ENCODE measurements at places on chromosomes 7 and 10.

GRCh38 chr10:129883626-129884397 lies 80.3 kb downstream of the EBF3 start:
- DNase-seq: no peak

GRCh38 chr7:142587578-142588191 lies 161.6 kb upstream of the PRSS1 start:
- peak; percentile 82 for DNase-seq

- DNase-seq: no peak
Observed at GRCh38 chr7:3917436-3917835, 616.4 kb downstream of the SDK1 start.

DNA sequence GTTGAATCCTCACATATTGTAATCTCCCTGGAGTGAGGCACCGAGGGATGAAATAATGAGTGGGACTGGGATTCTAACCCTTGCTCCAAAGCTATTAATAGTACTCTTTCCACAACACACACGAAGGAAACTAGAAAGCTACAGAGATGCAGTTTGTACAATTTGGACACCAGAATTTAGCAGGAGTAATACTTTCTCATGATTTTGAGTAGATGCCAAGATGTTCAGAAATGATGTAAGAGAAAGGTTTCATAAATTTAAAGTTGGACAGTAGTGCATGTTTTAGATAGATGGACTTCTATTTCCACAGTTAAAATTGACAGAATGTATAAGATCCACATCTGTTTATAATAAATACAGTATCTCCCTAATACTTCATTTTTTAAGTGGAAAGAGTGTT lies 46.5 kb downstream of the PRR15 start:
- no peak for DNase-seq

DNA sequence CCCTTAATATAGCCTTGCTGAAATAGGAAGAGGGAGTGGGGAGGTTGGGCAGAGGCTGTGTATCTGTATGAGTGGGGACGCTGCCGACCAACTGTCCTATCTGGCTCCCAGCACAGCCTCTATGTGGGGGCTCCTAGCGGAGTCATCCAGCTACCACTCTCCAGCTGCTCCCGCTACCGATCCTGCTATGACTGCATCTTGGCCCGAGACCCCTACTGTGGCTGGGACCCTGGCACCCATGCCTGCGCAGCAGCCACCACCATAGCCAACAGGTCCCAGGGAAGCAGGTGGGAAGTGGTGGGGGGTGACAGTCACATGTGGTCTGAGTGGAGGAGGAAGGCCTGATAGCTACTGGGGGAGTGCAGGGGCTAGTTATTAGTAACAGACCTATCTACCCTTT lies 6.6 kb downstream of the MRPL43 start:
- DNase-seq: no peak

DNA sequence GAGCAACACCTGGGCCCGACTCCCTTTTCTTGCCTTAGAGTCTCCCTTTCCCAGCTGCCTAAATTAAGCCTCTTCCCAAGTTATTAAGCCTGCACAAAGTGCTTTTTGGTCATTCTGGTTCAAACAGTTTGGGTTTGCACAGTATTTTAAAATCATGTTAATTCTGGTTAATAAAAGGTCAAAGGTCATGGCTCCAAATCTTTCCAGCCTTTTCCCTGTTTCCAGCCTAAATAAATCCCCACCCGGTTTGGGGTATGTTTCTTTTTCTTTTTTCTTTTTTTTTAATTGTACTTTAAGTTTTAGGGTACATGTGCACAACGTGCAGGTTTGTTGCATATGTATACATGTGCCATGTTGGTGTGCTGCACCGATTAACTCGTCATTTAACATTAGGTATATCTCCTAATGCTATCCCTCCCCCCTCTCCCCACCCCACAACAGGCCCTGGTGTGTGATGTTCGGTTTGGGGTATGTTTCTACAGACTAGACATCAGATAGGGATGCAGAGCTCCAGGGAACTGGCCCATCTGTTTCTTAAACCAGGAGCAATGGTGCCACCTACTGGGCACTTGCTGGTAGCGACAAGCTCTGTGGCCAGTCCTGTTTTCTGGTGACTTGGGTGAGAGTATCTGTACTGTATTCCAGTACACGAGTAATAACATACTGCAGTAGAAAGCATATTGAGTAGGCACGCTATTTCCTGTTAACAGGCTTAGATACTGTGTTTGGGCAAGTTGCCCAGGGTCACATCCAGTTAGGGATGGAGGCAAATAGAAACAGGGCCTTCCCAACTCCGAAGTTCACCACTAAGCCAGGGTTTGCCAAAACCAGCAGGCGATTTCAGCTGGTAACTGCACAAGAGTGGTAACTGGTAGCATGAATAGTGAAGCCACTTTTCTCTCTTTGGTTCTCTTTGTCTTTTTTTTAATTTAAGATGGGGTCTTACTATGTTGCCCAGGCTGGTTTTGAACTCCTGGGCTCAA lies 60.6 kb upstream of the TRIM8 start:
- DNase-seq: peak; percentile 80

DNA sequence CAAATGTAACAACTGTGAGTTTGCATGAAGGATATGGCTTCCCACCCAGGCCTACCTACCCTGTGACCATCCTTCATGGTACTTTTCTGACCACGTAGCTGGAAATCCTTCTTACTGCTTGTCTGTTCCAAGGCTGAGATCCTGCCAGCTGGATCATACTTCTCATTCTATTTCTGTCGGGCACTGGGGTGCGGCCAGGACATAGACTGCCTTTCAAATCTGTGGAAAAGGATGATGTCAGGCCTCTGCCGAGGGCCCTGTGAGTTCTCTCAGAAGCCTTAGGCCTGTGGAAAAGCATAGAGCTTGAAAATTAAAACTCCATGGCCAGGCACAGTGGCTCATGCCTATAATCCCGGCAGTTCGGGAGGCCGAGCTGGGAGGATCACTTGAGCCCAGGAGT lies 10.0 kb downstream of the VWC2 start:
- DNase-seq: no peak

DNA sequence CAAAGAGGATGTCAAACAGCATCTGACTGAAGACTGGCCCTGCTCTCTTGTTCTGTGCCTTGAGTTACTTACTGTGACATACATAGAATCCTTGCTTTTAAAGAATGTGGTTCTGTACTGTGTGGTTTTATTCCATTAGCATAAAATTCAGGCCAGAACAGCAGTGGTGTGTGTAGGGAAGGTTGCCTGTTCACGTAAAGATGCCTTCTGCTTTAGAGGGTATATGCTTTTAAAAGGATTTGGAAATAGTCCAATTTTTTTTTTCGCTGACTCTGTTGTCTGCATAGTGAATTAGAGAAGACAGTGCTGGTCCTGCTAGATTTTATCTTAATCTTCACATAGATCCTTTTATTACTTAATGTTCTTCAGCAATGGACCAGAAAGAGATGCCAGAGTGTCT lies 470.8 kb upstream of the SEMA3A start:
- DNase-seq: no peak

DNA sequence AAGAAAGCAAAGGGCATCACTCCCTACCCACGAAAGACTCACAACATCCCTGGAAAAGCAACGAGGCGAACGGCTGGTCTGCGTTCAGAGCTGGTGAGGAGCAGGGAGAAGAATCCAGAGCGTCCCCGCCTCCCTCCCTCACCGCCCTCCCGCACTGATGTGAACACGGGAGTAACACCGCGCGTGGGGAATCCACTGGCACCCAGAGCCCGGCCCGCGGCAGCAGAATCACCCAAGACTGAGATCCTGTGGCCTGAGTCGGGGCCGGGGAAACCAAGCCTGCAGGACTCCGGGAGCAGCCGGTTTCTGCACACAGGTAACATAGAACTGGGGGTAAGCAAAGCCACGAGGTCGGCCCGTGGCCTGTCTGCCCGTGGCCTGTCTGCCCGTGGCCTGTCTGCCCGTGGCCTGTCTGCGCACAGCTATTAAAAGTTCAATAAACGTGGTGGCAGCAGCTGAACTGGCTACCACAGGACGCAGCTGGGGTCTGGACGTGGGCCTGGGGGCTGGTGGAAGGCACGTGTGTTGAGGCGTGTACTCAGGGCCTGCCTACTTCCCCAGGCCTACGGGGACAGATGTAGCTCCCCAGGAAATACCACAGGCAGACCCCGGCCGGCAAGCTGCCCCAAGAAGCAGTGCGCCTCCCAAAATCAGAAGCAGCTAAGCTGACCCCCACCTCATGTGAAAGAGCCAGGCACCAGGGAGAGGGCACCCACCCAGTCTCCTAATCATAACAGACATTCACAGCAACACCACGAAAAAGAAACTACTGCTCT lies 23.0 kb downstream of the DIP2C start:
- no peak for DNase-seq

GRCh38 chr10:117638200-117638599 lies 95.7 kb downstream of the EMX2 start:
- DNase-seq: no peak

GRCh38 chr7:44201813-44202212 lies 1.0 kb downstream of the YKT6 start:
- peak; percentile 40 for DNase-seq

DNA sequence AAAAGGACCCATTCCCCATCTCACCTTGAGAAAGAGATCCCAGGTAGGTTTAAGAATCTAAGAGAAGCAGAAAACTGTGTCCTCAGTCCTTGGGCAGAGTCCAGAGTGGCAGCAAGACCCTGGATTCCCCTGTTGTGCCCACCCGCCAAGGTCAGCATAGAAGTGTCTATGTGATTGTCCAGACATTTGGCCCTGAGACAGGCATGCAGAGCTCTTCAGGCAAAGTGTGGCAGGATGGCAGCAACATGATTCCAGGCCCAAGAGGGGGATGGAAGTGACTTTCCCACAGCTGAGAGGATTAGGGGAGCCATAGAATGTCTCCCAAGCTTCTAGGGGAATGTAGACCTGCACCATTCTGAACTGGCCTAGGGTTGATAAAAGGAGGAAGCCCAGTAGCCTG lies 39.1 kb upstream of the OPALIN start:
- DNase-seq: no peak

- peak; percentile 96 for DNase-seq
Observed at GRCh38 chr7:94697035-94697974, 41.4 kb upstream of the SGCE start.

GRCh38 chr10:118955951-118956801 lies 73.3 kb upstream of the NANOS1 start:
- no peak for DNase-seq

GRCh38 chr10:94366382-94366781 lies 3.6 kb upstream of the NOC3L start:
- no peak for DNase-seq

DNA sequence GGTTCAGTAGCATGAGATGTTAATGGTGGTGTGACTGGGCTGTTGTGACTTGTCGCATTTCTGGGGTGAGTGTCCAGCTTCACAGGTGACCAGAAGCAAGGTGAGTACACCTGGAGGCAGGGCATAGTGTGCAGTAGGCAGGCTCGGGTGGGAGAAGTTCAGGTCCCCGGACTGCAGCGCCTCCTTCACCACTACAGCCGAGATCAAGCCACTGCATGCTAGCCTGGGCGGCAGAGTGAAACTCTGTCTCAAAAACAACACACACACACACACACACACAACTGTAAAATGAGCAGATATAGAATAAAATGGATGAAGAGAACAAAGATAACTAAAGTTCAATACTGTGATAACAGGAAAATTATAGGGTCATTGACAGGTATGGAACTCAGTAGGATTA lies 11.1 kb upstream of the PARD3 start:
- DNase-seq: no peak

- no peak for DNase-seq
Observed at GRCh38 chr7:137962875-137963507, 38.9 kb downstream of the CREB3L2 start.

- DNase-seq: no peak
Observed at GRCh38 chr10:68880181-68880580, 20.9 kb upstream of the DDX50 start.

GRCh38 chr10:70779511-70780369 lies 5.4 kb downstream of the TBATA start:
- no peak for DNase-seq

- DNase-seq: peak; percentile 86
Observed at GRCh38 chr7:41425926-41426325, 277.0 kb downstream of the INHBA start.

GRCh38 chr7:117716707-117717299 lies 156.4 kb downstream of the CTTNBP2 start:
- no peak for DNase-seq

GRCh38 chr10:45147000-45147399 lies 146.3 kb downstream of the ZNF22 start:
- no peak for DNase-seq

- no peak for DNase-seq
Observed at GRCh38 chr10:4532976-4533375, 293.0 kb upstream of the AKR1E2 start.

DNA sequence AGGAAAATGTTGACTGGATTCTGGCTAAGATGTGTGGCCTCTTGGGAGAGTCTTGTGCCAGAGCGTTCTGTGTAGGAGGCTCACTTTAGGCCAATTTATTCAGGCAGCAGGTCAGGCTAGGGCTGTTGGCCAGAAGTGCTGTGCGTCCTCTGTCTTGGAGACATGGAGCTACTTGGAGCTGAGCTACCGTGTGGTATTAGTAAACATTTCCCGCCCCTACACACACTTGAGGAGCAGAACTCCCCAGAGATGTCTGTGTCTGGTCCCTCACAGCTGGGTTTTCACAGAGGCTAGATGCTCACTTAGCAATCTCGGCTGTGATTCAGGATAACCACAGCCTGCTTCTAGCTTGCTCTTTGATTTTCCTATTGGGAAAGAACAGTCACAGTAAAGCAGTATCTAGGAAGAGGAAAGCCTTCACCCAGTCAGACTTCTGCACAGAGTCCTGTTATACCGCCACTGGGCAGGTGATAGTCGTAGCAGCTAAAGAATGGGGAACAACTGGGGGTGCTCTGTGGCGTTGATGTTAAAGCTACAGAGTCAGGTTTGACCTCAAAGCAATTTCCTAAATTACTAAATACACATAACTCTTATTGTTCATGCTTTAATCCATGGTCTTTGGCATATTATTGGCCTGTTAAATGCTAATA lies 86.7 kb downstream of the MDFIC start:
- no peak for DNase-seq

GRCh38 chr10:120789303-120790203 lies 61.6 kb upstream of the WDR11 start:
- DNase-seq: no peak

DNA sequence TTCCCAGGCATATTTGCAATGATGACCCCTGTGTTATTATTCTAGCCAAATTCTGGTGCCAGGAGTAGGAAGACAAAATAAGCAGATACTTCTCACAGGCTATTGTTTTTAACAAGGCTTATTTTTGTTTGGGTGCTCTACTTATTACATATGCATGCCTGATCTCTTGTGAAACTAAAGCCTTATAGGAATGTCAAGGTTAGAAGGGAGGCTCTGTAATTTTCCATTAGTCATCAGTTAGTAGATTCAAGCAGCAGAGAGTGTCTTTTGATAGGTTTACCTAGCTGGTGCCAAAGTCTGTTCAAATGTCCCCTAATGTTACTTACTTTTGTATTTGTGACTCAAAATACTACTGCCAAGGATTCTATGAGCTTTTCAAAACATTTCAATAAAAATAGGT lies 11.7 kb upstream of the TMEM106B start:
- DNase-seq: peak; percentile 86

GRCh38 chr7:44222776-44223261 lies 22.0 kb downstream of the YKT6 start:
- DNase-seq: no peak

GRCh38 chr10:122678266-122678665 lies 21.4 kb downstream of the C10orf120 start:
- peak; percentile 25 for DNase-seq

GRCh38 chr7:3009086-3009485 lies 34.6 kb downstream of the CARD11 start:
- DNase-seq: no peak
